ENCODE measurements at places on chromosomes 6 and 20.

DNA sequence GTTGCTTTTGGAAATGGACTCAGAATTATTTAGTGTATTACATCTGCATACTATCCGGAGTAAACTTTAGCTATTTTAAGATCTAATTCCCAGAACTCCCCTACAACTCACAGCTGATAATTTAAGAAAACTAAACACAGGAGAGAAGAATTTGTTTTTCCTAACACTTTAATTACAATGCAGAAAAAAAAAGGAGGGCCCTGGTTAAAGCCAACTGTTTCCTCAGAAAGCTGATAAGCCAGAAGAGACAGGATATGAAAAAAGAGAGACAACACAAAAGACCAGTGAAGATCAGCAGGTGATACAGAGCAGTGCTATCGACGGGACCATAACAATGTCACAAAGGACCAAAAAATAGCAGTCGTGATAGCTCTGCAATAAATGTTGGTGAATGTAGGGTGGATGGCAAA, 5.8 kb downstream of the IFNGR1 start:
- DNase-seq: no peak

- no peak for DNase-seq
Measured at GRCh38 chr6:149094934-149095351, 222.6 kb upstream of the TAB2 start.

GRCh38 chr6:151056230-151056907, 183.4 kb upstream of the AKAP12 start:
- no peak for DNase-seq

GRCh38 chr20:32116079-32116521, 6.6 kb downstream of the TM9SF4 start:
- DNase-seq: no peak

GRCh38 chr6:81739230-81740195, 13.0 kb downstream of the TENT5A start:
- no peak for DNase-seq

- DNase-seq: no peak
Measured at GRCh38 chr20:46322641-46323040, 14.3 kb upstream of the CDH22 start.

- no peak for DNase-seq
Measured at GRCh38 chr6:156026486-156027247, 571.0 kb upstream of the NOX3 start.

GRCh38 chr6:127191716-127192115, 73.2 kb downstream of the RSPO3 start:
- DNase-seq: no peak

DNA sequence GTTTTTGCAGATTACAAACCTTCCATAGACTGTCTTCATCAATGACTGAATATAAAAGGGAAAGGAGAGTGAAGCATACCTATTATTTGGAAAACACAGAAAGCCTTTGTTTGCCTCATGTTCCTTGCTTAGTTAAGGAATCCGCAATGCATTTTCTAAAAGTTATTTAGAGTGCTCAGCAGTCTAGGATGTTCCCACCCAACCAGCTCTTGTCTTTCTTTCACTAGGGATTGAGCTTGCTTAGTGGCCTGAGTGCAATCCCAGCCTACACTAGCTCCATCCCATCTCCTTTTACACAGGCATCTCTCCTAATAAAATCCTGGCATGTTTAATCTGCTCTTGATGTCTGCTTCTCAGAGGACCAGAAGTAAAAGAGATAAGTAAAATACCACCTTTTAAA, 850.5 kb upstream of the GJE1 start:
- DNase-seq: no peak

- no peak for DNase-seq
Measured at GRCh38 chr20:53824779-53825178, 231.1 kb upstream of the ZNF217 start.

DNA sequence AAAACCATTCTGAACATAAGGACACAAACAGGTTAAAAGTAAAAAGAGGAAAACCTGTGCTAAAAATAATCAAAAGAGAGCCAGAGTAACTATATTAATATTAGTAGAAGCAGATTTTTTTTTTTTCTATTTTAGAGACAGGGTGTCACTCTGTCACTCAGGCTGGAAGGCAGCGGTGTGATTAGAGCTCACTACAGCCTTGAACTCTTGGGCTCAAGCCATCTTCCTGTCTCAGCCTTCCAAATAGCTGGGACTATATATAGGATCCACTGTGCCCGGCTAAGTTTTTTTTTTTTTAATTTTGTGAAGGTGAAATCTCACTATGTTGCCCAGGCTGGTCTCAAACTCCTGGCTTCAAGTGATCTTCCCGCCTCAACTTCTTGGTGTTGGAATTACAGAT, 33.4 kb upstream of the PLN start:
- no peak for DNase-seq

DNA sequence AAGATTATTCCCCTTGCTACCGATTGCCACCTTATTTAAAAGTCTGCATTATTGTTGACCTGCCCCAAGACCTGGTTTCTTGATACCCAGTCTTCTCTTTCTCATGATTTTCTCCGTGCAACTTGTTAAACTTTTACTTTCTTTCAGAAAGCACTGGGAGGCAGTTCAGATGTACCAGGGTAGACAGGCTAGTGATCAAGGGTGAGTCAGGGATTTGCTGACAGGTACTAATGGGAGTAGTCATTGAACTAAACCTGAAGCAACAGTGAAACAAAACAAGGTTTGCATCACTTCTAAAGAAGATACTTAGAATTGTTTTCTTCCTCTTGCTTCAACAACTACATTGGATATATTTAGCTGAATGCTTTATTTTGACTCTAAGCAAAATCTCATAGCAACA, 124.4 kb downstream of the KCNQ5 start:
- no peak for DNase-seq

GRCh38 chr20:25644814-25645213, 21.0 kb upstream of the NANP start:
- DNase-seq: no peak

GRCh38 chr6:89120371-89120770, 2.5 kb upstream of the SRSF12 start:
- no peak for DNase-seq

DNA sequence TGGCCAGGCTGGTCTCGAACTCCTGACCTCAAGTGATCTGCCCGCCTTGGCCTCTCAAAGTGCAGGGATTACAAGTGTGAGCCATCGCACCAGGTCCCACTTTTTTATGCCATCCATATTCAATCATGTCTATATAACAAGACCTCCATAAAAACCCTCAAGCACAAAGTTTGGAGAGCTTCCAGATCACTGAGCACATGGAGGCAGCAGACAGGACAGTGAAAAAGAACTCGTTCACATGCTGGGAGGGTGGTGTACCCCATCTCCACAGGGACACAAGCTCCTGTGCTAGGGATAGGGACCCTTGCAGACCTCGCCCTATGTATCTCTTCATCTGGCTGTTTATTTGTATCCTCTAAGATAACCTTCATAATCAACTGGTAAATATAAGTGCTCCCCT, 30.3 kb downstream of the KIF13A start:
- no peak for DNase-seq

GRCh38 chr6:40899684-40900155, 139.3 kb downstream of the UNC5CL start:
- DNase-seq: no peak

GRCh38 chr6:151561238-151561637, 67.4 kb downstream of the CCDC170 start:
- DNase-seq: no peak

DNA sequence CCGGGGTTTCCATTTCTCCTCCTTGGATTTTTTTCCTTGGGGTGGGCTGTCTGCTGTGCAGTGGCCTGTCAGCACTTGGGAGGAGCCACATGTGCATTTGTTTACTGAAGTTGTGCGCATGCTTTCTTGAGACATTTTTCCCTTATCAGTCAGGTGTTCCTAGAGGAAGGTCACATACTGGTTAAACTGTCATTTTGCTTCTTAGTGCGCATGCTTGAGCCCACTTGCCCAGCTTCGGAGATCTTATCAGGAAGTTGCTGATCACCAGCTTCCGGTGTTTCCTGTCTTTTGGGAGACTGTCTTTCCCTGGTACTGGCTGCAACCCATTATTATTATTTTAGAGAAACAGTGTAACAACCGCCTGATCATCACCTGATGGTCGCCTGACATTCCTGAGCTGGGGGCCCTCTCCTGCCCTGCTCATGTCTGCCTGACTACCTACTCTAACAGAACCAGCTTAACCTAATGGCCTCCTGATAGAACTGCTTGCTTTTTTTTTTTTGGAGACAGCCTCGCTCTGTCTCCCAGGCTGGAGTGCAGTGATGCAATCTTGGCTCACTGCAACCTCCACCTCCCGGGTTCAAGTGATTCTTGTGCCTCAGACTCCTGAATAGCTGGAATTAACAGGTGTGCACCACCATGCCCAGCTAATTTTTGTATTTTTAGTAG, 378 bp upstream of the ERVFRD-1 start:
- DNase-seq: no peak

GRCh38 chr20:59495894-59496510, 108.3 kb upstream of the PHACTR3 start:
- peak; percentile 28 for DNase-seq

GRCh38 chr6:118216751-118217150, 309.7 kb downstream of the SLC35F1 start:
- no peak for DNase-seq

DNA sequence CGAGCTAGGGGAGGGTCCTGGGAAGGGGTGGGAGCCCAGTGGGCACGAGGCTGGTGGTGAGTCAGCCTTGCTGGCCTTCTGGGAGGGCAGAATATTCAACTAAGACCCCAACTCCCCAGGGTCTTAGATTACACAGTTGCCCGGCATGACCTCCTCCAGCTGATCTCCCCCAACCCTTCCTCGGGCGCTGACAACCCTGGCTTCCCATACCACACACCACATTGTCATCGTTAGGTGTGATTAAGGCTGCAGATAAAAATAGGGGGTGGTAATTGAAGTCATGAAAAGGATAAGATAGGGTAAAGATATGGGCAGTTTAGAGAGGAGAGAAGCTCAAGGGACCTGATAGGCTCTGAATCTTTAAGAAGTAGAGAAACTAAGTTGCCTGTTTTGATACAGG, 10.5 kb downstream of the CDC40 start:
- DNase-seq: no peak

GRCh38 chr6:160013987-160014868, 45.3 kb downstream of the IGF2R start:
- DNase-seq: no peak

GRCh38 chr20:49237531-49237930, 18.3 kb downstream of the DDX27 start:
- no peak for DNase-seq

DNA sequence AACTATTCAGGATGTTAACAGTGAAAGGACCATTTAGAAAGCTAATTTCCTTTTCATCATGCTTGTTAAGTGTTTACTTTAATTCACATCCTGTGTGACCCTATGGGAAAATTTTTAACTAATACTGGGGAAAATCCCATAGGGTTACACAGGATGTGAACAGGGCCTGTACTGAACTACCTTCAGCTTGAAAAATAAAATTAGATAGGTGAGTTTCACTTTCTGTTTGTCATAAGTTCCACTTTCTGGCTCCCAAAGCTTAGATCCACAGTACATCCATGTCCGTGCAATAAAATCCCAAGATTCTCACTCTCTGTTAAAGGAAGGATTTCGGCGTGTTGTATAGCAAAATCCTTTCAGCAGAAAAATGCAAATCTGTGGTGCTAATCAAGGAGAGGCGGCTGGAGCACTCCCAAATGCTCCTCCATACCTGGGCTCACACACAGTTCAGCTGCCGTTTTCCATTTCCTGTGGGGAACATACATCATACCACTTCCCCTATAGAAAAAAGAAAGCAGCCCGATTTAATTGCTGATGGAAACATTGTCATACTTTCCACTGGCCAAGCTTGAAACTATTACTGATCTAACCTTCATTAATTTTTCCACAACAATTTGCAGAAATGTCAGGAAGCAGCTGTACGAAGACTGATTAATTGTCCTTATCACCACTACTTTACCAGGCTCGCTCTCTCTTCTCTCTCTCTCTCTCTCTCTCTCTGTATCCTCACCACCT, 125.2 kb downstream of the HIVEP2 start:
- DNase-seq: no peak

All from activated CD8-positive, alpha-beta memory T cell treated with anti-CD3 and anti-CD28 coated beads for 1 hour (primary cell).